ENCODE measurements at places on chromosomes 4 and X.
A peak's percentile ranks its signal among the peaks of the same experiment; 100 is the strongest.

GRCh38 chrX:100081503-100081902 is 328.6 kb downstream of the PCDH19 start:
- DNase-seq: peak; percentile 52

DNA sequence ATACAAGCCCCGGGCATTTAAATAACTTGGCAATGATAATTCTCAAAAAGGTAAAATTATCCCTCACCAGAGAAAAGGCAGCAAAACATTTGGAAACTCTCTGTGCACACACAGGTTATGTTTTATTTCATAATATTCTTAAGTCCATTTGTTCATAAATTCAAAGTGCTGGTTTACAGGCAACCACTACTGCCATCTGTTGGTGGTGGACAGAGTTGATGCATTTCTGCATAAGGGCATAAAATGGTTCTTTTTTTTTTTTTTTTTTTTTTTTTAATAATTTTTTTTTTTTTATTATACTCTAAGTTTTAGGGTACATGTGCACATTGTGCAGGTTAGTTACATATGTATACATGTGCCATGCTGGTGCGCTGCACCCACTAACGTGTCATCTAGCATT is 31.5 kb upstream of the IL21 start:
- peak; percentile 61 for DNase-seq

- DNase-seq: peak; percentile 77
These were observed 5.3 kb downstream of the ZFYVE28 start for GRCh38 chr4:2412885-2413716.

GRCh38 chr4:2574863-2575262 is 38.4 kb downstream of the FAM193A start:
- no peak for DNase-seq

GRCh38 chr4:109497511-109497910 is 62.5 kb upstream of the MCUB start:
- no peak for DNase-seq

- peak; percentile 14 for DNase-seq
These were observed 501.3 kb upstream of the AADAT start for GRCh38 chr4:170591076-170591475.

DNA sequence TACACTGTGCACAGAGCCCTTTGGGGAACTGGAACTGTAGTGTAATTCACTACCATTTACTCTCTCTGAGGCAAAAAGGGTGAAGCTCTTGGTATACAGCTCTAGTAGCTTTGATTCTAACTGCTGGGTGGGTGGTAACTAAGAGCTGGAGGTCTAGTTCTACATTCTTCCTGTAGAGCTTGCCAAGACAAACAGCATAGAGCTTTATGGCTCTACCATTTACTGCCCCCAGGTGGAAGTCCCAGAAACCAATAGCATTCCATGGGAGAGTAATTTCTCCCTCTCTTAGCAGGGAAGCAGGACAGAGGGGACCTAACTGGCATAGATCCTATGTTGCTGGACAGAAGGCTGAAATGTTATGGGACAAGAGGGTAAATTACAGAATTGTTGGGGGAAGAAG is 26.7 kb downstream of the HDAC8 start:
- peak; percentile 1 for DNase-seq

DNA sequence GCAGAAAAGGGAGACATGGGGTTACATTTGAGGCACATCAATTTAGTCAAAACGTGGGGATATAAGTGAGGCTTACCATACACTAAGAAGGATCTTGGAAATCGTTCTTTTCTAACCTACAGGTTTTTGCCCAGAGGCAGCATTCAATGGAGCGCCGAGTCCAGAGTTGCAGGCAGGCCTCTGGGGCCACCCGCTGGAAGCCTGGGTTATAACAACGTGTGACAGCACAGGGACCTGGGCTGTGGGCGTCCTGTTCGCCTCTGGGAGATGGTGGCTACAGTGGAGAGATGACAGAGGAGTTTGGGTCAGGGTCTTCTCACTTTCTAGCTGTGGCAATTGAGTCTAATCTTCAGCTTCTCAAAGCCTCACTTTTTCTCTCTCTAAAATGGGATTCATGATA is 53.9 kb downstream of the ENPP6 start:
- DNase-seq: peak; percentile 44

DNA sequence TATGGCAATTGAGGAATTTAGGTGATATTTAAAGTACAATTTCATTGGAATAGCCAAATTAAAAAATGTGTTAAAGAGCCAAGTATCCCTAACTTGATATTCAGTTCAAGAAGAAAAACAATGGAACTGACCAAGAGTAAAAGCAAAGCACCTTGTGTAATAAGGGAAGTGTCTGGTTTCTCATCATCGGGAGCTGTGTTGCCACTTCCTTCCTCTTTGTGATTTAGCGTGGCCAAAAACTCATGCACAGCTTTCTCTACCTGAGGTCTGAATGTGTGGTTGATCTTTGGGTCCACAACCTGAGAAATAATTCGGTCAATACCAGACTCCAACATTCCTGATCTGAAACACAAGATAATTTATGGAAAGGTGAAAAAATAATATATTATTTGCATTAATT is 12.4 kb downstream of the BOD1L1 start:
- DNase-seq: no peak

- peak; percentile 50 for DNase-seq
These were observed 791.0 kb upstream of the DIAPH2 start for GRCh38 chrX:95893636-95894035.

- DNase-seq: peak; percentile 89
These were observed 605.1 kb downstream of the PCDH18 start for GRCh38 chr4:136927172-136927571.

DNA sequence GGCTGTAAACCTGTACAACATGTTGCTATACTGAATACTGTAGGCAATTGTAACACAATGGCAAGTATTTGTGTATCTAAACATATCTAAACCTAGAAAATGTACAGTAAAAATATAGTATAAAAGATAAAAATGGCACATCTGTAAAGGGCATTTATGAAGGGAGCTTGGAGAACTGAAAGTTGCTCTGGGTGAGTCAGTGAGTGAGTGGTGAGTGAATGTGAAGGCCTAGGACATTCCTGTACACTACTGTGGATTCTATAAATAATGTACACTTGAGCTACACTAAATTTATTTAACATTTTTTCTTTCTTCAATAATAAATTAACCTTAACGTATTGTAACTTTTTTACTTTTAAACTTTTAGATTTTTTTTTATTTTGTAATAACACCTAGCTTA is 5.0 kb upstream of the SHROOM4 start:
- DNase-seq: no peak

DNA sequence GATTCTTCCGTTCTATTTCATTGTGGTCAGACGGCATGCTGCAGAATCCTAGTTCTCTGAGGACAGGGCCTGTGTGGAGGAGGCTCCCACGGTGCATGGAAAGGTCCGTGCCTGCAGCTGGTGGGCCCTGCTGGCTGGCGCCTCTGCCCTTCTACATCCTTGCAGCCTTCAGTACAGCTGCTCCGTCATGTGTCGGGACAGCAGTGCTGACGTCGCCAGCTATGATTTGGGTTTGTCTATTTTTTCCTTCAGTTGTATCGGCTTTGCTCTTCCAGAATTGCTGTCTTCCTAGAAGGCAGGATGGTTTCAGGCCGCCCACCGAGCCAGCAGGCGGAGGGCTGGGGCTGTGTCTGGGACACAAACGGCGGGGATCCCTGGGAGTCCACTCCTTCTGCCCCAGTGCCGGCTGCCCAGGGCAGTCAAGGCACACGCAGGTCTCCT is 32.1 kb upstream of the CPLX1 start:
- DNase-seq: no peak

DNA sequence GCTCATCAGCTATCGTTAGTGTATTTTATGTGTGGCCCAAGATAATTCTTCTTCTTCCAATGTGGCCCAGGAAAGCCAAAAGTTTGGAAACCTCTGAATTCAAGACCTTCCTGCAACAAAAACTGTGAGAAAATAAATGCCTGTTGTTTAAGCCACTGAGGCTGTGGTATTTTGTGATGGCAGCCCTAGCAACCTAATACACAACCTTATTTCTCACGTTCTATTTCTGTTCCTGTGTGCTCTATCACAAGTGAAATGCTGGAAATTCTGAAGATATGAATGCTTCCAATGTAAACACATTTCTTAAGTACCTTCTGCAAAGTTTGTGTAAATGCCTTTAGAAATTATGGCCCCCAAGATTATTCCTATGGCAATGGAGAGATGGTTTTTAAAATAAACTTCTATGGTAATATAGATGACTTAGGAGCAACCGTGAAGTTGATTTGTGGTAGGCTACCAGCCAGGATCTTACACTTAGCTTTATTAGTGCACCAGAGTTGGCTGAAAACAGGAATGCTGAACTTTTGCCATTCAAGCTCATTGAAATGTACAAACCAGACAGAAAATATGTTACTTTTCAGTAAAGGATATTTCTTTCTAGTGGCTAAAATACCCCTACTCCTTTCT is 148.0 kb downstream of the USP46 start:
- no peak for DNase-seq

DNA sequence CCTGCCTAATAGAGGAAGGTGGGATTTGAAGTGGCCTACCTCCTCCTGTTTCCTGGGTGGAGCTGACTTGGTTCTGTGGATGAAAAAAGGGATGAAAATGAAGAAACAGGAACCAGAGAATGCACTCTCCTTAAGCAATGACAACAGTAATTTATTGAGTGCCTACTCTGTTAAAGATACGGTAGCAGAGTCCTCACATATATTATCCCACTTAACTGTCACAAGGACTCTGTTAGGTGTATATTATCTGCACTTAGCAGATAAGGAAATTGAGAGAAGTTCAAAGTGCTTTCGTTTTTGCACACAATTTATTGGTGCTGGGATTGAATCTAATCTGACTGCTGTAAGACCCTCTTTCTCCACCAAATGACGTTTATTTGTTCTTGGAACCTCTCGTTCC is 301.2 kb downstream of the PACRGL start:
- no peak for DNase-seq

GRCh38 chrX:69150281-69150960 is 14.8 kb downstream of the PJA1 start:
- no peak for DNase-seq

GRCh38 chr4:35087218-35087617 is 1157.1 kb downstream of the ARAP2 start:
- no peak for DNase-seq

GRCh38 chr4:7647186-7647585 is 212.5 kb upstream of the PSAPL1 start:
- no peak for DNase-seq

- DNase-seq: peak; percentile 7
These were observed 343.1 kb downstream of the MID1IP1 start for GRCh38 chrX:39144323-39144722.

GRCh38 chrX:49191574-49192011 is 5.4 kb upstream of the PRICKLE3 start:
- DNase-seq: no peak

DNA sequence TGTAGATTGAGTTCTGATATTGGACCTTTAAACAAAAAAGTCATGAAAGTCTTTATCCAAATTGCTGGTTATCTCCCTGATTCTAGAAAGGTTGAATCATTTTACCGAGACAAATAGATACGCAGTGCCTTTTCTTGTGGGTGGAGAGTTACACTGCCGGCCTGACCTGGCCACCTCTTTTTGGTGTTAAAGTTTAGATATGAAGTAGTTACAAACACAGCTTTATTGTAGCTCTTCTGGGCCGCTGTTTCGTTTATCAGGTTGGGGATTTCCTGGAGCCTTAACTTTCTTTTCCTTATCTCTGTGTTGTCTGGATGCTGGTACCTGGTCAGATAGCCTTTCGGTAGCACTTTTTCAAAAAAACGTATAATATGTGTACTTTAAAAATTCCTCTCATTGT is 31.0 kb downstream of the FNIP2 start:
- no peak for DNase-seq

DNA sequence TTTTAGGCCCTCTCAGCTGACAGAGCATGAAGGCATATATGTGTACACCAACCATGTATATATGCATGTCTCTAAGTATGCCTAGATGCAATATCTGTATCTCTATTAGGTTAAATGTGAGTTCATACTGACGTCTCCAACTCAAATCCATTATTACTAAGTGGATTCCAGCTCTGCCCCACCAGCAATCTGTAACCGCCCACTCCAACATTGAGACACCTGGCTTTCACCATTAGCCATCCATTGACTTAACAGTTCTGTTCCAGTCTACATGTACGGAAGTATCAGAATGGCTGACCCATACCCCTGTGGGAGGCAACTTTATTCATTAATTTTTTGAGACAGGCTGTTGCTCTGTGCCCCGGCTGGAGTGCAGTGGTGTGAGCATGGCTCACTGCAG is 15.0 kb upstream of the SH3TC1 start:
- DNase-seq: no peak

- DNase-seq: no peak
These were observed 897.9 kb upstream of the FTHL17 start for GRCh38 chrX:31969714-31970113.

- no peak for DNase-seq
These were observed 537 bp upstream of the PRKX start for GRCh38 chrX:3713937-3714434.

- DNase-seq: no peak
These were observed 66.9 kb downstream of the ARHGEF9 start for GRCh38 chrX:63718010-63718694.

GRCh38 chrX:68721546-68721945 is 74.1 kb downstream of the STARD8 start:
- no peak for DNase-seq

DNA sequence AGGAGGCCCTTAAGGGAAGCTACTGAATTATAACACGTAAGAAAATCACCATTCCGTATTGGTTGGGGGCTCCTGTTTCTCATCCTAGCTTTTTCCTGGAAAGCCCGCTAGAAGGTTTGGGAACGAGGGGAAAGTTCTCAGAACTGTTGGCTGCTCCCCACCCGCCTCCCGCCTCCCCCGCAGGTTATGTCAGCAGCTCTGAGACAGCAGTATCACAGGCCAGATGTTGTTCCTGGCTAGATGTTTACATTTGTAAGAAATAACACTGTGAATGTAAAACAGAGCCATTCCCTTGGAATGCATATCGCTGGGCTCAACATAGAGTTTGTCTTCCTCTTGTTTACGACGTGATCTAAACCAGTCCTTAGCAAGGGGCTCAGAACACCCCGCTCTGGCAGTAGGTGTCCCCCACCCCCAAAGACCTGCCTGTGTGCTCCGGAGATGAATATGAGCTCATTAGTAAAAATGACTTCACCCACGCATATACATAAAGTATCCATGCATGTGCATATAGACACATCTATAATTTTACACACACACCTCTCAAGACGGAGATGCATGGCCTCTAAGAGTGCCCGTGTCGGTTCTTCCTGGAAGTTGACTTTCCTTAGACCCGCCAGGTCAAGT is 6.9 kb upstream of the MSANTD1 start:
- DNase-seq: peak; percentile 31

- no peak for DNase-seq
These were observed 644.1 kb downstream of the MID1IP1 start for GRCh38 chrX:39445336-39445735.

GRCh38 chrX:53312946-53313727 is 31.8 kb upstream of the IQSEC2 start:
- peak; percentile 46 for DNase-seq

DNA sequence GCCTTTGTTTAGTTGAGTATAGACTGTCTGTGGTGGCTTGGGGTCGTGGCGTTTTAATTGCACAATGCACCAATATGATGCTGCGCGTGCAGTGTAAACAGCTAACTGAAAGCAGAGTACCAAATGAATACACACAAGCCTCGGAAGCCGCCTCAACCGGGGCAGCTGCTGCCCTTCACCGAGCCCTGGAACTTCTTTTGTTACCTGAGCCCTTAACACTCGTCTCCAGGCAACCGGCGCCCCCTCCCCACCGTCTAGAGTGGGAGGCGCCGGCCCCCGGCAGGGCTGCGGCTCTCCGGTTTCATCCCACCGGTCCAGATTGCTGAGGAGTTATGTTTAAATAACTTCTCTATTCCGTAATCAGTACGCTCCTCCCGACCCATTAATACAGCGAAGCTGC is 173.2 kb upstream of the TBL1X start:
- no peak for DNase-seq

Measured in fibroblast of upper back skin (primary cell).